ENCODE measurements at places on chromosomes 5 and 9.

DNA sequence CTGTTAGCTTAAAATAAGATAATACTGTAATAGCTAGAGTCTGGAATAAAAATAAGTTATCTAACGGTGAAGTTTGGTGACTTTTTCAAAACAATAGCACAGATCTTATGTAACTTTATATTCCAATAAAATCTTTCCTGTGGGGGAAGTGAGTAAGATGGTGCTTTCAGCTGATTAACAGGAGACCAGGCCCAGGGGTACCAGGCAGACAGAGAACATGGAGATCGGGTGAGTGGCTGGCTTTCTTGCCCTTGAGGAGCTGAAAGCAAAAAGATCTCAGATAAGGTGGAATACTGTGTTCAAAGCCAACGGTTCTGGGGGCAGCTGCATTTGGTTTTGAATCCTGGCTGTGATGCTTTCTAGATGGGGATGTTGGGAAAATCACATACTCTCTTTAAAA is 61.3 kb downstream of the MAT2B start:
- DNase-seq: no peak

GRCh38 chr5:139763930-139764791 is 31.4 kb upstream of the PSD2 start:
- no peak for DNase-seq

DNA sequence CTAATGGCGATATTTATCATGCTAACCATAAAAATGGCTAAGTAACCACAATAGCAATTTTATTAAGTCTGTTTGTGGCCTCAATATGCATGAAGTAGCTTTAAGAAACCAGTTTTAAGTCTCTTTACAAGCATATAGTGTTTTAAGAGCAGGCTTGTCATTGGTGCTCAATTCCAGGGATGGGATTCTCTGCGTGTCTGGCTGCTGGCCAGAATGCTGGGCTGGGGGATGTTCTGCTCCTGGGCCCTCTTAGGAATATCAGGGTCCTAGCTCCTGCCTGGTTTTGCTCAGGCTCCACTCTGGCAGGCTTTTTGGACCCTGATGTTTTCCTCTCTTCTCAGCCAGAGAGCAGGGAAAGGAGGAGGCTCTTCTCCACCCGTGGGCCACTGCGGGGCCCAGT is 127.2 kb downstream of the PDE8B start:
- DNase-seq: no peak

DNA sequence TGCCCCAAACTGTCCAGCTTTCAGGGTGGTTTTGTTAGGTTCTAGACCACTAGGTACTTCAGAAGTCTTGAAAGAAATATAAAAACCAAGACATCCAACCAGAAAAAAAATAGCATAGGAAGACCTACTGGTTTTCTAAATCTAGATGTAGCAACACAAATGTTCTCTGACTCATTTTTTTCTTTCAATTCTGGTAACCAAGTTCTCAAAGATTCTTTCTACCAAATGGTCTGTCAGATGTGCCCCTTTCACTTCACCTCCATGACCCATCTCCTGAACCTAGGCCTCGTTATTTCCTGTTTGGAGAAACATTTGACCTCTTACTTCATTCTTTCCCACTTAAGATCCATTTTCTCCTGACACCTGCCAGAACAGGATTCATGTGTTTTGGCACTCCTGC is 355.3 kb downstream of the KIAA0825 start:
- DNase-seq: no peak

DNA sequence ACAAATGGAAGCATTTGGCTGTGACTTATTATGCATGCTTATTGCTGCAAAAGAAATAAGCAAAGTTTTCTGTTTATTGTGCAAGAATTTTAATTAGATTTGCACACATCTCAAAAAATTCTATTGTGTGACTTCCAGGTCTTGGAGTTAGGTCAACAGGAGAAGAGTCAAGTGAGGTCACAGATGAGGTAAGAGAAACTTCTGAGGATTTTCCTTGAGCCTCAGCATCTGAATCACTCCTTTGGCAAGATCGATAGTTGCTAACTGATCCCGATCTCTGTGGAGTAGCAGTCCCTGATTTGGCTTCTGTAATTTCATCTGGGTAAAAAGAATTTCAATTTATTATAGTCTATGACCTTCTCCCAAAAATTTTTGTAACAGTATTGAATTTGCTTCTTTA is 6.9 kb upstream of the TTC33 start:
- no peak for DNase-seq

DNA sequence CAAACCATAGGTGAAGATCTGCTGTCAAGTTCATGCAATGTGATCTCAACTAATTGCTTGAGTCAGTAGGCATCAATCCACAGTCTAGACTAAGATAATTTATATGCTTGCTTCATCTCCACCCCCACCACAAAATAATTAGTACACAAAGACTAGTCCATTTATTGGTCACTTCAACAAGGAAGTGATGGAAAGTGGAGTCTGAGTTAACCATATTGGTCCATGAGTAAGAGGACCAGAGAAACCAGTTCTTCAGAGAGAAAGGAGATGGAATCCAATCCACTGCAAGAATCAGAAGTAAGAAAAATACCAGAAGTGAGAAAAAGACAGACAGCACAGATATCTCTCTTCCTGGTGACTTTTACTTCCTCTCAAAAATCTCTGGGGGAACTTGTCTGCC is 366.5 kb downstream of the CHSY3 start:
- DNase-seq: no peak

DNA sequence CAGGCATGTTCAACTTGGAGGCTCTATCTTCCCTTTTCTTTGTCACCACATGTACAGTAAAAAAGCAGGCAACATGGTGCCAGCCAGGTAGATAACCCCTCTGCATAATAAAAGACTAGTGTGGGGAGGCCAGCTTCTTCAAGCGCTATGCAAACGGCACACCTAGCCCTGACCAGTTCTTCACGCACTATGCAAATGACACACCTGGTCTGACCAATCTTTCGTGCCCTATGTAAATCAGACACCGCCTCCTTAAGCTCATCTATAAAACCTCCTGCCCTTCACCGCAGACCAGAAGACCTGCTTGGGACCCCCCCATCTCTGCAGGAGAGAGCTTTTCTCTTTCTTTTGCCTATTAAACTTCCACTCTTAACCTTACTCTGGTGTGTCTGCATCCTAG is 28.1 kb upstream of the UGCG start:
- DNase-seq: no peak

DNA sequence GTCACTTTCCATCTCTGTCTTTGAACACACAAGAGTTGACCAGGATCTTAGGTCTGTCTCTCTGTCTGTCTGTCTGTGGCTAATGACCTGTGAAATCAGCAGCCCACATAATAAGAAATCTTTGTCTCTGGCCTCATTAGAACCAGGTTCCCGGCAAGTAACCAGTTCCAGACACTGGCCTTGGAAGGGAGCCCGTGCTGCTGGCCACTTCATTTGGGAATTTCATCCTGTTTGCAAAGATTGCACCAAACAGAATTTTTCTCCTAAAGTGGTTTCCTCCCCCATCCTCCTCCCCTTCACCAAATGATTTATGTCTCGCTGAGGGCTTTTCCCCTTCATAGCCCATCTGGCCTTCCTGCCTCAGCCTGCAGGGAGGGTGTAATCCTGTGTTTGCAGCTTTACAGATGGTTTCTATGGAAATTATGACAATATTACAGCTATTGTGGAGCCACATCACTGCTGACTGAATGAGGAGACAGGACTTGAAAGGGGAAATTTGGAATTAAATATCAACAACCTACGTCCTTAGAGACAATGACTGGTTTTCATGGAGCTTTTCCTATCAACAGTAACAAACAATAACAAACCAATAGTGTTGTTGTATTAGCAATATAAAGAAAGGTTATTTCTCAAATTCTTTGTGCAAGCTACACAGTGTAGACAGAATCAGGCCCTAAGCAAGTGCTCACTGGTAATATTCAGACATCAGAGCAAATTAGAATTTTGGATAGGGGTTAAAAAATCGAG is 25.7 kb downstream of the DPYSL3 start:
- no peak for DNase-seq

DNA sequence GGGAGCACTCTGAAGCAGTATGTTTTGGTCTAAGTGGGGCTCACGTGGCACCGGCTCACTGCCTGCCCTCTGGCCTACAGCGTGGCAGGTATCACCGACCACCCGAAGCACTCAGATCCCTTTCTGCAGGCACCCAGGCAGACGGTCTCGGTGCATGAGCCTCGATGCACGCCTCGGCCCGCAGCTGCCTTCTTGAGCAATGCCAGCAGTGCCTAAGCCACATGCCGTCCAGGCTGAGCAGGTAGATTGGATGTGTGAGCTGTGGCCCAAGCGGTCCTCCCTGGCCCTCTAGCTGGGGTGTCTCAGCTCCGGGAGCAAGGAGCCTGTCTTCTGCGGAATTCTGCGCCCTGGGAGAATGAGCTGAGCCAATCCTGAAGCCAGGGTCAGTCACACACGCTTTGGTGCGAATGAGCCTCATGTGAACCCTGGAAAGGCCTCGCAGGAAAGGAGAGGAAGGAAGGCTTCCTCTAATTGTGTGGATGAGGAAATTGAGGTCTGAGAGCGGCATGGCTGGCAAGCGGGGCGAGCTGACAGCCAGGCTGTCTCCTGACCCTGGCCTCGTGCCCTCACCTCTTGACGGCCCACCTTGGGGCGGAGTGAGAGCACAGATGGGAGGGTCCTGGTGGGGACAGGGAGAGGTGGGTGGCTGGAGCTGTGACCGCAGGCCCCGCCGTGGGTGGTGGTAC is 14.4 kb downstream of the RXRA start:
- DNase-seq: no peak

GRCh38 chr9:93171261-93171990 is 12.5 kb upstream of the WNK2 start:
- no peak for DNase-seq

DNA sequence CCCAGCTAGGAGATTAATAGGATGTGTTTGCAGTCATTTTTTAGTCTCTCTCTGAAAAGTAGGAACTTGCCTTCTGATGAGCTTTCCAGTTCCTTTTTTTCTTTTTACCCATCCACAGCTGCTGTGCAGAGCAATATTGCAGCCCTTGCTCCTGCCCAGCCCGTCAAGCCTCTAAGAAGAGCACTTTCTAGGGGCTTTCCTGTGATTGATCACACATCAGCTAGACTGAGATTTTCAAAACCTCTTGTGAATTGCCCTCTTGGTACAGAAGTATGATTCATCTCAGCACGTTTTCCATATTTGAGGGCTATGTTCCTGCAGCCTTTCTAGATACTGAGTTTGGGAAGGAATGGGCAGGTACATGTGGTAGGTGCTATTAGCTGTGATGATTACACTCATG is 93.9 kb downstream of the GALNT10 start:
- no peak for DNase-seq

- DNase-seq: no peak
These were observed 255.4 kb downstream of the FAM114A2 start for GRCh38 chr5:153783362-153783658.

DNA sequence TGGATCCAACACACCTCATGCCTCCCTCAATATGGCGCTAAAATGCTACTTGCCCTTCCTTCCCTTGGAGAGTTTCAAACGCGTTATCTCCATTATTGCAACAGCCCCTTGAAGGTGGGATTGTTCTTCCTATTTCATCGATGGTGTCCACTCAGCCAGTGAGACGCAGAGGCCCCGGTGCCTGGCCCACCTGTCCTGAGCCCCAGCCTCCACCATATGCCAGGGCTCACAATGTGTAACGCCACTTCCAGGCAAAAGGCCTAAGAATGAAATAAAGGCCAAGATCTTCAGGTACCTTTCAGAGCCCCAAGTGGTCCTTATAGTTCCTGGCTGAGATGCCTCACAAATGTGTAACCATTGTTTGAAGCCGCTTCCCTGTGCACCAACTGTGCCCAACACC is 170.7 kb upstream of the PHYKPL start:
- no peak for DNase-seq

DNA sequence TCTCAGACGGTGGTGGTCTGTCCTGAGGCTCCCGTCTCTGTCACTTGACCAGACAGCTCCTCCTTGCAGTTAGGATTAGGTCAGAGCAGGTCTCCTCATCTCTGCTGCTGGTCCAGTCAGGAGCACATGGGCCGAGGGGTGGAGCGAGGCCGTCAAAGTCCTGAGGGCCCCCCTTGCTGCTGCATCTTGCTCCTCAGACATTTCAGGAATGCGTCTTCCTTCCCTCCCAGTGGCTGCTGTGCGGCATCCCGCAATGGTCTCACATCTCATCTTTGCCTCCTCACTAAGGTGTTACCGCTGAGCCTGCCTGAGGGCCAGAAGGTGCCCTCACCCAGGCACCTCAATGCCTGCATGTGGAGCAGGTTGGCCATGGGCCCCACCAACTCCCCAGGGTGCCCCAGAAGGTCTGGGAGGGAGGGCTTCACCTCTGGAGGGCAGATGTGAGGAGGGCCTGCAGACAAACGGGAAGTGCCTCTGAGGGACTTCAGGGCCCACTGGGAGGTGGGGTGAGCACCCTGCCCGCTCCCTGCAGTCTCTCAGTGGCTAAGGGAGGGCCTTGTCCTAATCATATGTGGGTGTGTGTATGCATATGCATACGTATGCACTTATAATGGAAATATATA is 137.7 kb upstream of the LMX1B start:
- no peak for DNase-seq

- no peak for DNase-seq
These were observed 21.5 kb upstream of the SLC6A3 start for GRCh38 chr5:1466631-1467265.

- no peak for DNase-seq
These were observed 28.8 kb downstream of the CAMK4 start for GRCh38 chr5:111252799-111253545.

DNA sequence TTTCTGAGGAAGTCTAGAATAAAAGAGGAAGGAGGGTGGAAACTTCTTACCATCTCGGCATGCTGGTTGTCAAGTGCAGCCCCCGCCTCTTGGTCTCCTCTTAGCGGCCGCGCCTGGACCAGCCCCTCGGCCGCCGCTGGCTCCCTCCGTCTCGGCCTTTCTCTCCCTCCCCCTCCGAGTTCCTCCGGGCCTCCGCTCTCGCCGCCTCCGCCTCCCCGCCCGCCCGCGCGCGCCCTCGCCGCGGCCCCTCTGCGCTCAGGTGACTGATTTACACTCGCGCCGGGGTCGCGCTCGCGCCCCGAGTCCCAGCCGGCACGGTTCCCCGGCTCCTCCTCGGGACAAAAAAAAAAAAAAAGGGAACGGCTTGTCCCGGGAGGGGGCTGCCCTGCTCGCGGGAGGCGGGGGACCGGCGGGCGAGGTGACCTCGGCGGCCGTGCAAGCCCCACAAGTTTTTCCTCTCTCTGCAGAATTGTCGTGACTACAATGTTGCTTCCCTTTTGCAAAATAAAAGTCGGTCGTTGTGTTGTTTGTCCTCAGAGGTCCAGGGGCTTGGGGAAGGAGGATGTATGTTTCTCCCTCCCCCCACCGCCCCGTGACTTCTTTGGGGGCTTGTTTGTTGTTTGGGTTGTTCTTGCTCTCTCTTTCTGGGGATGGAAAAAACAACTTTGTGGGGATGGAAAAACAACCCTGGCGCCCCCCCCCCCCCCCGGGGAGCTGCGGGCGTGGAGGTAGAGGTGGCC is at the start of gene BNC2:
TSS of gene BNC2 (minus strand) at position 75 of the 740 bp plus-strand sequence. CDS start at position 53, 22 bp downstream.
- no peak for DNase-seq

Data from stimulated activated CD8-positive, alpha-beta memory T cell treated with anti-CD3 and anti-CD28 coated beads, Interleukin-15, amount 100 ng/mL, for 4 hours (primary cell).